ENCODE measurements at places on chromosomes 13 and 19. TPM values are rescaled to one million over a fixed set of nuclear protein-coding genes. Genes with fewer than 3 reads are reported as not detected.

DNA sequence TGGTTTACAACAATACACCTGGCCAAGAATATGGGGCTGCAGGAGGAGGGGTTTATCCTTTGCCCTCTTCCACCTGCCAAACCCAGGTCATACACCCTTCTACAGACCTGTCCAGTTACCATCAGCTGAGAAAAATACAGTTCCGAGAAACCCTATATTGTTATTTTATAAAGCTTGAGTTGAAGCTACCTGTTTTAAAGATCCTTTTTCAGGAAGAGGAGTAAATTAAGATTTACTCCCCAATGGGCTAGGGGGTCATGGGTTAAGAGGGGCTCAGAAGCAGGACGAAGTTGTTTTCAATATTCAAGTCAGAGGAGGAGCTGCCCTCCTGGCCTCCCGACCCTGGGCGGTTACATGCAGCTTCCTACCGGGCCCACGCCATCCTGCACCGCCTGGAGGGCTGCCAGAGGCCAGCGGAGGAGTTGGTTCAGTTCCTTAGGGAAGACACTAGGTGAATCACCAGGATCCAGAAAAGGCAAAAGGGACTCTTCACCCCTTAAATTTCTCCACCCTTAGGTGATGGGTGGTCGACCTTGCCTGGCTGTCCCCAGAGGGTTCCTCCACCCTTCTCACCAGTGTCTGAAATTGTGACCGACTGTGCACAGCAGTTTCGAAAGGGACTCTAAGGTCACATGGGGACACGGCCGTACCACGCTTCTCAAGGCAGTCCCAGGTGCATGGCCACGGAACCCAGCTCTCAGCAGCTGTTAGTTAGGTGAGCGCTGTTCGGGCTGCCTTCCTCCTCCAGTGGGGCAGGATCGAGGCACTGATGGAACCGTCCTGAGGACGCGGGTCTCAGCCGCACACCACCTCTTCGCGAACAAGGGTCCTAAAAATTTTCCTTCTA, 1.2 kb downstream of the GJB2 start:
- peaks cover 45% of the 10 kb centered on the region for H3K27me3 ChIP-seq
- no peak overlapping the region for H3K27ac ChIP-seq
- H3K4me1 ChIP-seq = peaks cover 22% of the 10 kb centered on the region
- H3K4me3 ChIP-seq = peak overlapping the region; percentile 65

GRCh38 chr19:48368936-48369335, 4.8 kb downstream of the SYNGR4 start:
- DNase-seq = no peak
- no peak overlapping the region for H3K4me3 ChIP-seq
- no peak overlapping the region for H3K27ac ChIP-seq
- no peaks in the 10 kb centered on the region for H3K36me3 ChIP-seq
- H3K4me1 ChIP-seq = peaks cover 13% of the 10 kb centered on the region

AP1M2 gene
- total RNA-seq = not detected

DAND5 gene
- not detected for total RNA-seq
